Stimulated activated CD8-positive, alpha-beta memory T cell treated with anti-CD3 and anti-CD28 coated beads, Interleukin-7, amount 100 ng/mL, for 24 hours (primary cell): ENCODE measurements at places on chromosomes 12 and 14.

- DNase-seq, result no peak
Observed at GRCh38 chr14:102903248-102903888, 19.1 kb upstream of the AMN start.

GRCh38 chr12:34377243-34378035, 355.1 kb downstream of the ALG10 start:
- no peak for DNase-seq

DNA sequence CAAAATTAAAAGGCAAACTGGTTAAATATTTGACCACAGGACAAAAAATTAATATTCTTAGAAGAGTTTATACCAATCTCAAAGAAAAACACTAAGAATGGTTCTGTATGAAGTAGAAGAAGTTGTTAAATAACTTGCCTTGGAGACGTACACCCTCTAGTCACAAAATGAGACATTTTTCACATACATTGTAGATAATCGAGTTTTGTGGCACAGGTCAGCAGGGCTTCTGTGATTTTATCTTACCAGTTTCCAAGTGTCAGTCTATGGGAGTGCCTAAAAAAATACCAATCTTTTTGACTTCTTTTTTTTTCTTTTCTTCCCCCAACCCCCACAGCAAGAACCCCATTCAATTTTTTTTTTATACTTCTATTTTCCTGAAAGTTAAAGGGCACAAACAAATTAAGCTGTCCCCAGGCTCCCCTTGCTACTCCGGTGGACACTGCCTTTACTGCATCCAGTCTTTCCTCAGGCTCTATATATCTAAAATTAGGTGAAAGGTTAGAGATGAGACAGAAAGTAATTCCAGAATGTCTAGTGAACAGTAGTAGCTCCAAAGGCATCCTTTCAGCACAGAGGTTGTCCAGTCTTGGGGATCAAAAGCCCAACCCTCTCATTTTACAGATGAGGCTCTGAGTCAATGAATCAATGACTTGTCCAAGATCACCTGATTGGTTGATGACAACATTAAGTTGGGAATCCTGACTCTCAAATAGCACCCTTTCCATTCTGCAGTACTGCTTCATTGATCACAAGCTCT, 6.2 kb downstream of the LIMA1 start:
- DNase-seq, result no peak

DNA sequence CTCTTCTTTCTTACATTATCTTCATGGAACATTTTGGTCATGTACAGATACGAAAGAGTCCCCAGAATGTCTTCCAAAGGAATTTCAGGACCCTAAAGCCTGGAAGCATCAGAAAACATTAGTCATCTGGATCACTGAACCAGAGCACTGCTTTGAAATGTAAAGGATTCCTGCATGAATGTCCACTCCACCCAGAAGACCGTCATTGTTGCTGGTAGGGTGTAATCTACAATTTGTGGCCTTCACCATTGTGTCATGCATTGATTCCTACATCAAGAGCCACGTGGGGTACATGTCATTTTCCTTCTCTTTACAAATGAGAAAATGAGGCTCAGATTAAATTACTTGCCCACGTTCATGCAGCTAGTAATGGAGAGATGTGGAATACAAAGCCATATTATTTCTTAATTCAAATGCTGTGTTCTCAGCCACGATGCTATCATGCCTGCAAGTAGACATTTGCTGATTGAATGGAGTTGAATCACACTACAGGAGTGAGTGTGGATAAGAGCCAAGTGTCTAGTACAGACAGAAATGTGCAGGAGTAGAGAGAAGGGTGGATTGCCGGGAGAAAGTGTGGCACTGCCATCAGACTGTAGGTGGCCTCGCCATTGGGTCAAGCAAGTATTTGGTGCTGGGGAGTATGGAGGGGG, 231.2 kb downstream of the C12orf75 start:
- no peak for DNase-seq

GRCh38 chr12:105107494-105108371, at the start of gene WASHC4:
Gene WASHC4 (plus strand): TSS chr12:105107731. CDS start chr12:105107801, 70 bp downstream.
- DNase-seq, result peak; percentile 88

- DNase-seq, result no peak
Observed at GRCh38 chr14:58071341-58071740, 80.7 kb downstream of the ARMH4 start.

DNA sequence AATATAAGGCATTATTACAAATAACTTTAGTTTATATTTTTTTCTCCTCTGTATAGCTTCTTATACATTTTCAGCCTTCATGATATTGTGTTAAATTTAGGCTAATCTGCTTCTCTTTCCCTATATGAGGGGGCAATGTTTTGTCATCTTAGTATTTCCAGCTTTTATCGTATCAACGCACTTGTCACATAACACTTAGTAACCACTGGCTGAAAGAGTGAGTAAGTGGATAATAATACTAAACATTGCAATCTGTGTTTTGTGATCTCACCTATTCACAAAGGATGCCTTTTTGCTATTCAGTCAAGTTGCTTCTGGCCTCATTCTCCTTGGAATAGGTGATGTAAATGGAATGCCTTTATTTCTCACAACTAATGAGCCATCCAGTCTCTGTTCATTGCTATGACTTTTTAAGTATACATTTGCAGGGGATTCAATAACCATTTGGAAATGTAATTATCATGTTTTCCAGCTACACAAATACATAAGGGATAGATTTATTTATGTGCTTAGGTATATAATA, 260.9 kb downstream of the BMP4 start:
- DNase-seq, result no peak

GRCh38 chr12:116416166-116416565, 138.7 kb upstream of the MED13L start:
- DNase-seq, result no peak

GRCh38 chr12:7650091-7650490, 15.6 kb downstream of the APOBEC1 start:
- no peak for DNase-seq

DNA sequence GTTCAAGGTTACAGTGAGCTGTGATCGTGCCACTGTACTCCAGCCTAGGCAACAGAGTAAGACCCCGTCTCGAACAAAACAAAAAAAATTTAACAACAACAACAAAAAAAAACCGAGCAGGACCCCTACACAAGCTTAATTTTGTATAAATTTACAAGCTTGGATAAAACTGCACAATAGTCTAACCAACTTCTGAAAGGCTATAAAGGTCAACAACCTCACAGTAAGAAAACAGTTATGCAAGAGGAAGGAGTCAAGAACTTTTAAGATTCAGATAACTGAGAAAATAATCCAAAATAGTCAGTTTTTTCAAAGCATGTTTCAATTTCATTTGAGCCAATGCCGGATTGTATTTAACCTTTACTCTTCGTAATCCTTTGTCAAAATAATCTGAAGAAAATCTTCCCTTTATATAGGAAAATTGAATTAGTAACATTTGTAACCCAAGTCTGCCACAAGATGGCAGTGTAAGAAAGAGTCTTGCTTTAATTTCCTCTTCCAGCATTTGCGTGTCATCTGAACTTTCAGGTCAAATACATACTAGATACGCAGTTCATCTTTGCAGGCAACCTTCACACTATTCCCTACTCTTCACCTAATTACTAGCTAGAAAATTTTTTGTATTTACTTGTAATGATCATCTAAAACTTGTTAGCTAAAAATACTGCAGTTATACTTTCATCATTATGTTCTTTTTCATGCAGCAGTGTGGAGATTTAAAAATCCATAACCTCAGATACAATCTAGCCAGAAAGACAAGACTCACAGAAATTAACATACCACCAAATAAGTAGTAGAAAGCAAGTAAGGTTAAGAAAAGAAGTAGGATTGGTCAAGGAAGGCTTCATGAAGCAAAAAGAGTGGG, 5.8 kb downstream of the CCNB1IP1 start:
- DNase-seq, result no peak

DNA sequence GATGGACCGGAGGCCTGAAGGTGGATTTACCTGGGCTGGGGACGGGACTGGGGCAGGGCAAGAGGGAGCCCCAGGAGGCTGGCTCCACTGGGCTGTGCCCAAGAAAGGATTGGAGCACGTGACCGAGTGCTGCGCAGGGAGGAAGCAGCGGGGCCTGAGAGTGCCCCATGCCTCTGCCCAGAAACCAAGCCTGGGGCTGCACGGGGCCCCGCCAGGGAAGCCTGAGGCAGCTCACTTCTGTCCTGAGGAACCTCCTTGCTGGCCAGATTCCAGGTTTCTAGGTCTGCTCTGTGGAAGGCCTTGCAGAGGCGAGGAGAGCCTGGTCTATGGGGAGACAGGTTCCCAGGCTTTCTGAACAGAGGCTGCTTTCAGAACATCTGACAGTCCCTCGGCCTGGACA, 10.4 kb downstream of the NGB start:
- DNase-seq, result no peak

DNA sequence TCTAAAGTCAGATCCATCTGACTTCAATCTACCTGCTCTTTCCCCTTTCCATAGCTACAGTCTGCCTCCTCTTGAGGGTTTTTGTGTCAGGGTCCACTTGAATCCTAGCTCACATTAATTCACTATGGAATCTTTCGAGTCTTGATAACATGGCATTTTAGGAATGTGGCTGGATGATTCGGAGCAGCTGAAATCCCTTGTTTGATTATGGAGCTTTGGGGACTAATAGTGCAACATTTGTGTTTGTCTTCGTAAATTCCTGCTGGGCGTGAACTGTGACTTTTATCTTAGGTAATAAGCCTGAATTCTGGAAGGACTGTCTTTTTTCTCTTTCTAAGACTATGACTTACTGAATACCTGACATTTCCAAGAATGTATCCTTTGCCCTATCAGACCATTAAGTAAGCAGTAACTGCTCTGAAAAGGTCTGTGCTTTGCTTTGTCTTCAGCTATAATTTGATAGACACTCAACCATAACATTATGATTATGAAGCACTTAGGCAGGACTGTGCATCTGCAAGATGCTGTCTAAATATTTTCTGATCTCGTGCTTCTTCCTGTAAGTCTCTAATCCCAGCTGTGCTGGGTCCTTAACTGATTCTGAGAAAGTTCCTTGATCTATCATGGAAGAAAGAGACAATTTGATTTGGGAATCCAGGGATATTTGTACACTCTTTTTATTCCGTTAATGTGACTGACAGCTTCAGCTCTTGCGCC, 19.0 kb upstream of the PELI2 start:
- DNase-seq, result no peak

DNA sequence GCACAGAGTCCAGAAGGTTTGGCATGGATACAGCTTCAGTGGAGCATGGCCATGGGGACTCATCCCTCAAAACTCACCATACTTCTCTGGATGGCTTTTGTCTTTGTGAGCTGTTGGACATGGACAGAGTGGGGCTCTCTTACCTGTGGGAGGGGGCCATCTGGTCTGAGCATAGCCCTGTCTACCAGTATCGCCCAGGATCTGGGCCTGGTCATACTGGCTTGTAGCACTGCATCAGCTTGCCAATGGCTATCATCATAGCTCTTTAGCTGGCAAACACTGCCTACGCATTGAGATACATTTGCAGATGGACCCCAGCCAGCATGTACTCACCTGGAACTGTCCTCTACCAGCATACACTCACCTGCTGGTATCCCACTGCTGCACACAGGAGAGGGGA, 975.2 kb upstream of the NOVA1 start:
- DNase-seq, result no peak

DNA sequence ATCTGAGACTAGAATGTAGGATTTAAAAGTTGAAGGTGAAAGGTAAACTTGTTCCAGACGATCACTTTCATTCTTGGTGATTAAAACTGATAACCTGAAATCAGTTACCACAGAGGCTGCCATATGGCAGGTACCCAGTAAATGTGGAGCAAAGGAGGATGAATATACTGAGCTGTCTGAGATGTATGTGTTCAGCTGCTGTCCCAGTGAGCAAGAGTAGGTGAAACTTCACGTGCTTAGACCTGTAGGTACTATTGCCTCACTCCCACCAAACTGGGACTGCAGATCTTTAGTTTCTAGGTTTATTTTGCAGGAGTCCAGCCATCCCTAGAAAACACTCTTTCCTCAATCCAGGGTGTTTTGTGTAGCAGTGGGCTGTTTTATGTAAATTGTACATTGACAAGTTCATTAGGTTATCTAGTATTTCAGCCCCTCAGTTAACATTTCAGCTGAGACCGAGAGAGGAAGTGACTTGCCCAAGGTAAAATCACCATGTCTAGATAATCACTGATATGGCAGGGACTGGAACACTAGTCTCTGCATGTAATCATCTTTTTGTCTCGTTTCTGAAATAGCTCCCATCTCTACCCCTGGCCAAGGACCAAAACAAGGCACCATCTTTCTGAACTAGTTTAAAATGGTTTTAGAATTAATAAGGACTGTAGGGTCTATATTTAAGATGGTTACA, 62.7 kb downstream of the ATG14 start:
- DNase-seq, result no peak

DNA sequence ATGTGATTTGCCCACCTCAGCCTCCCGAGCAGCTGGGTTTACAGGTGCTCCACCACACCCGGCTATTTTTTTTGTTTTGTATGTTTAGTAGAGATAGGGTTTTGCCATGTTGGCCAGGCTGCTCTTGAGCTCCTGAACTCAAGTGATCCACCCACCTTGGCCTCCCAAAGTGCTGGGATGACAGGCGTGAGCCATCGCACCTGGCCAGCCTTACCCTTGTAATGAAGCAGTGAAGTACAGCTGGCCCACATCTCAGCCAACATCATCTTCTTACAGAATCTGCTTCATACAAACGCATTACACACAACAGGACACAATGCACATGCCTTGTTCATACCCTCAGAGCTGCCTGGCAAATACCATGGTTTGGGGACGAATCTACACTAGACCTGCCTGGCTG, 31.3 kb upstream of the CHFR start:
- DNase-seq, result no peak

- DNase-seq, result no peak
Observed at GRCh38 chr14:28751467-28752058, 15.0 kb upstream of the FOXG1 start.

DNA sequence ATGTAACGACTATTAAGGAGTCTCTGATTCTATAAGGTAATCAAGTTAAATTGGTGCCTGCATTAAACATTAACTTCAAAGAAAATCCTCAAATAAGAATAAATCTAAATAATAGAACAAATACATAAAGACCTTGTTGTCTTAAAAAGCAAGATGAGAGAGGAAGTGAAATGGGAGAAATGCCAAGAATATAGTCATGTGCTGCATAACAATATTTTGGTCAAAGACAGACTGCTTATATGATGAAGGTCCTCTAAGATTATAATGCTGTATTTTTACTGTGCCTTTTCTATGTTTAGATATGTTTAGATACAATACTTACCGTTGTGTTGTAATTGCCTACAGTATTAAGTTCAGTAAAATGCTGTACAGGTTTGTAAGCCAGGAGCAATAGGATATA, 213.6 kb downstream of the C12orf42 start:
- no peak for DNase-seq

GRCh38 chr14:69135133-69135532, 17.8 kb downstream of the DCAF5 start:
- DNase-seq, result no peak

GRCh38 chr12:42475106-42475505, 114.4 kb downstream of the PRICKLE1 start:
- no peak for DNase-seq
